ENCODE measurements at places on chromosomes 13 and 19. TPM values are rescaled to one million over a fixed set of nuclear protein-coding genes. Genes with fewer than 3 reads are reported as not detected.

CYP2A6 gene
- polyA plus RNA-seq, result not detected

CNMD gene
- polyA plus RNA-seq, result not detected

CNFN gene
- 395 TPM for polyA plus RNA-seq

ZBTB7A gene
- 14.4 TPM for polyA plus RNA-seq

SLAIN1 gene
- 3.7 TPM for polyA plus RNA-seq

CACNA1A gene
- polyA plus RNA-seq, result 0.68 TPM

FKRP gene
- 6.0 TPM for polyA plus RNA-seq

VSTM1 gene
- not detected for polyA plus RNA-seq

PTPRH gene
- 5.3 TPM for polyA plus RNA-seq

URAD gene
- polyA plus RNA-seq, result not detected

CYP4F11 gene
- polyA plus RNA-seq, result 0.85 TPM

NCCRP1 gene
- polyA plus RNA-seq, result not detected

SLC7A9 gene
- 0.58 TPM for polyA plus RNA-seq

UBAC2 gene
- 42.9 TPM for polyA plus RNA-seq

PRR19 gene
- 0.98 TPM for polyA plus RNA-seq

C13orf42 gene
- not detected for polyA plus RNA-seq

PPAN gene
- polyA plus RNA-seq, result 41.4 TPM

ATP8B3 gene
- 1.4 TPM for polyA plus RNA-seq

PLPPR3 gene
- not detected for polyA plus RNA-seq

TYROBP gene
- polyA plus RNA-seq, result 106 TPM

PPP2R1A gene
- polyA plus RNA-seq, result 146 TPM

NLRP9 gene
- not detected for polyA plus RNA-seq

NCAN gene
- 0.06 TPM for polyA plus RNA-seq

CTXN1 gene
- polyA plus RNA-seq, result 7.7 TPM

C3 gene
- polyA plus RNA-seq, result 22.8 TPM

CCDC70 gene
- polyA plus RNA-seq, result not detected

ZNF865 gene
- polyA plus RNA-seq, result 5.3 TPM

CCL25 gene
- polyA plus RNA-seq, result not detected

FCGBP gene
- polyA plus RNA-seq, result 6.5 TPM

PRR22 gene
- polyA plus RNA-seq, result 4.7 TPM

LRRC8E gene
- polyA plus RNA-seq, result 2.1 TPM

ZNF100 gene
- polyA plus RNA-seq, result 1.1 TPM

PRR36 gene
- 0.45 TPM for polyA plus RNA-seq

GPATCH1 gene
- 5.8 TPM for polyA plus RNA-seq

ZNF71 gene
- 2.8 TPM for polyA plus RNA-seq

ZNF606 gene
- 1.2 TPM for polyA plus RNA-seq

FUT6 gene
- 15.3 TPM for polyA plus RNA-seq

ZNF69 gene
- 5.1 TPM for polyA plus RNA-seq

ZNF560 gene
- polyA plus RNA-seq, result not detected

RASAL3 gene
- polyA plus RNA-seq, result 3.5 TPM

NUP58 gene
- polyA plus RNA-seq, result 11.9 TPM

NANOS3 gene
- not detected for polyA plus RNA-seq

ZNF730 gene
- polyA plus RNA-seq, result 0.15 TPM

EFNB2 gene
- 7.2 TPM for polyA plus RNA-seq

IGFL3 gene
- polyA plus RNA-seq, result not detected

PLK5 gene
- not detected for polyA plus RNA-seq

POGLUT2 gene
- polyA plus RNA-seq, result 1.7 TPM

All from stomach (tissue), 19 donors.